Activated naive CD4-positive, alpha-beta T cell (primary cell): ENCODE measurements at places on chromosomes 3 and 15.

- DNase-seq: no peak
These were observed 68.9 kb downstream of the MYH15 start for GRCh38 chr3:108441518-108441917.

DNA sequence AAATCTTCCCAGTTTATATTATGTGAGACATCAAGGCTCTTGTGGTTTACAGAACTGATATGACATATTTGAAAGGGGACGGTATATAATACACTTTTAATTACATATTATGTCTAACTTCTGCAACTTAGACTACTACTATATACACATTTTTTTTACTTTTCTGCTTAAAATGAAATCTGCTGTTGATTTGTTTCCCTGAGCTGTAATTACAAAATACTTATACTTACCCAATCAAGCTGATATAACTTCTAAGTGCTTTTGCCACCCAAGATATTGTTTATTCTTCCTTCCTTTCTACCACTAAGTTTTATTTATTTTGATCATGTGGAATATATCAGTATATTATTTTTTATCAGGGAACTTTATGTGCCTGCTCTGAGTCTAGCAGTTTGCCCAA is 654.0 kb upstream of the TGFBR2 start:
- no peak for DNase-seq

DNA sequence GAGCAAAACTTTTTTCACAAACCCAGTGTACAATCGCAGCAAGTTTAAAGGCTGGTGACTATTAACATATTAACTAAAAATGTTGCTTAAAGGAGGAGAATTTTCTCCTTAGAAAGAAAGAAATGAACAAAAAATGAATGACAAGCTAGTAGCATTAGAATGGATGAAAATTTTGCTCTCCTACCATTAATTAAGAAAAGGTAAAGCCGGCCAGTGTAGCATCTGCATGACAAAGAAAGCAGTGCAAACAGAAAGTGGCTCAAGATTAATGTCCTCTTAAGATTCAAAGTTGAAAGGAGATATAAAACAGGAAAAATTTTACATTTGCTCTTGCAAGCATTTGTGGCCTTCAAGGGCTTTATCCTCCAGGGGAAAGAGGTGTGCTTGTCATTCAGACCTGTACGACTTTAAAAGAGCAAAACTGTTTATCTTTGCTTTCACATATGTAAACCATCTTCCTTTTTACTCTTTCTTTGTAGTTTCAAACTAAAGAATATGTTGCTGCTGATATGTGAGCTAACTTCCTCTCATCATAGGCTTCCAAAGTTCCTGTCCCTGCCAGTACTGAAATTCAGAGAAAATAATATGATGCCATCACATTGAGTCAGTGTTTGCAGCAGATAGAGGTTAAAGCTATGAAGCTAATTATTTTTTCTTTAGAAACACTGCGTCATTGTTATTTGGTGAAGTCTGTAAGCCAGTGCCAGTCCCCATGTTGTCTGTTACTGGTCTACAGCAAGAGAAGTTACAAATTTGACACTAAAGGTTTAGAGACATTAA is 439.1 kb upstream of the GRM7 start:
- no peak for DNase-seq

DNA sequence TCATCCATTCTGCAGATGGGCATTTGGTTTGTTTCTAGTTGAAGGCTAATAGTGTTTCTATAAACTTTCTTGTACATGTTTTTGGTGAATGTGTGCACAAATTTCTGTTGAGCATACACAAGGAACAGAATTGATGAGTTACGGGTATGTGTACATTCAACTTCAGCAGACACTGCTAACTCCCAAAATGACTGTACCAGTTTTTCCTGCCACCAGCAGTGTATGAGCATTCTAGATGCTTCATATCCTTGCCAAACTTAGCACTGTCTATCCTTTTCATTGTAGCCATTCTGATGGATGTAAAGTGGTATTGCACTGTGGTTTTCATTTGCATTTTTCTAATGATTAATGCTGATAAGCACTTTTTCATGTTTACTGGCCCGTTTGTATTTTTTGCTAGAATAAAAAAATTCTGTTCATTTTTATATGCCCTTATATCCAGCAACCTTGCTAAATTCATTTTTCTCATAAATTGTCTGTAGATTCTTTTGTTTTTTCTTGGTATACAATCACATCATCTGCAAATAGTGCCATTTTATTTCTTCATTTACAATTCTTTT is 110.2 kb downstream of the ATP1B3 start:
- no peak for DNase-seq

DNA sequence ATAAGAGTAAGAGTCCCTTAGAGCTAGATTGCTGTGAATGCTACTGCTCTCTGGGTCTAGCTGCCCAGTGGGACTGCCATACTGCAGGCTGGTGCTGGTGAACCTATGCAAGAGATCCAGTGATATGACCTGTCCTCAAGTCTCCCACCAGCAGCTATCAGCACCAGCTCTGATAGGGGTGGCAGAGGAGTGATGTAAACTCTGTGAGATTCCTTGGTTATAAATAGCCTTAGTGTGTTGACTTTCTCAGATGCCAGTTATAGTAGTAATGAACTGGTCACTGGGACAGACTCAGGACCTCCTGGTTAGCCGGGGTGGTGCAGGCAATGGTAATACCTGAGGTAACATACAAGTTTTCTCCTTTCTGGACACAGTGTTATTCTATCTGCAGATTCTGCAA is 194.9 kb upstream of the MANF start:
- DNase-seq: no peak
